Hepatocyte (in vitro differentiated cells): ENCODE measurements at places on chromosomes 1 and 21.
A peak's percentile ranks its signal among the peaks of the same experiment; 100 is the strongest.

GRCh38 chr1:40394491-40395172 lies 21.1 kb downstream of the SMAP2 start:
- H3K4me1 ChIP-seq, result peaks cover 18% of the 10 kb centered on the region
- H3K4me3 ChIP-seq, result no peak overlapping the region
- H3K27me3 ChIP-seq, result no peaks in the 10 kb centered on the region

- DNase-seq, result no peak
- peaks cover 15% of the 10 kb centered on the region for H3K27me3 ChIP-seq
- no peaks in the 10 kb centered on the region for H3K36me3 ChIP-seq
- H3K4me3 ChIP-seq, result peak overlapping the region; percentile 60
- no peaks in the 10 kb centered on the region for H3K4me1 ChIP-seq
These were observed 898 bp upstream of the PTGS2 start for GRCh38 chr1:186681121-186681520.

GRCh38 chr1:78177708-78178270 lies 132.0 kb downstream of the GIPC2 start:
- H3K27ac ChIP-seq, result no peak overlapping the region
- H3K36me3 ChIP-seq, result no peaks in the 10 kb centered on the region
- DNase-seq, result no peak
- H3K4me1 ChIP-seq, result no peaks in the 10 kb centered on the region

GRCh38 chr1:8307628-8308027 lies 10.3 kb upstream of the SLC45A1 start:
- H3K27ac ChIP-seq, result no peak overlapping the region
- no peaks in the 10 kb centered on the region for H3K36me3 ChIP-seq
- DNase-seq, result no peak
- no peaks in the 10 kb centered on the region for H3K27me3 ChIP-seq
- H3K4me3 ChIP-seq, result no peak overlapping the region

DNA sequence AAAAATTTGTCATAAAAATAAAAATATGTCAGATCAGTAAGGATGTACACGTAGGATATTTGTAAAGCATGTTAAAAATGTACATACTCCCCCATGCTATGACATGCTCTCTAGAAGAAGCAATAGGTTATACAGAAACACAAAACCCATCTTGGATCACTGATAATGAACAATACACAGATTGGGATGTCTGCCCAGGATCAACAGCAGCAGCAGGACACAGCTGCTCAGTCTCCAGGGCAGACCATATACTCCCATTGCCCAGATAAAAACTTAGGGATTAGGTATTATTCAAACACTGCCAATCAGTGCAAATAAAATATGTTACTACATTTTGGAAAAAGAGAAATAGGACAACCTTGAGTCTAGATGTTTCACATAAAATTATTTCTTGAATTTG lies 39.0 kb downstream of the DAB1 start:
- H3K4me3 ChIP-seq, result no peak overlapping the region
- H3K27ac ChIP-seq, result peak overlapping the region; percentile 19
- H3K4me1 ChIP-seq, result peaks cover 11% of the 10 kb centered on the region
- no peaks in the 10 kb centered on the region for H3K36me3 ChIP-seq

- H3K4me1 ChIP-seq, result peaks cover 60% of the 10 kb centered on the region
- no peaks in the 10 kb centered on the region for H3K36me3 ChIP-seq
- peaks cover 9% of the 10 kb centered on the region for H3K27me3 ChIP-seq
- H3K4me3 ChIP-seq, result no peak overlapping the region
These were observed 9.8 kb upstream of the COL6A1 start for GRCh38 chr21:45971616-45972352.

GRCh38 chr21:43723648-43724047 lies 4.7 kb downstream of the PDXK start:
- DNase-seq, result peak; percentile 5
- no peaks in the 10 kb centered on the region for H3K27me3 ChIP-seq
- H3K27ac ChIP-seq, result no peak overlapping the region
- H3K4me1 ChIP-seq, result peaks cover 30% of the 10 kb centered on the region
- H3K36me3 ChIP-seq, result no peaks in the 10 kb centered on the region

DNA sequence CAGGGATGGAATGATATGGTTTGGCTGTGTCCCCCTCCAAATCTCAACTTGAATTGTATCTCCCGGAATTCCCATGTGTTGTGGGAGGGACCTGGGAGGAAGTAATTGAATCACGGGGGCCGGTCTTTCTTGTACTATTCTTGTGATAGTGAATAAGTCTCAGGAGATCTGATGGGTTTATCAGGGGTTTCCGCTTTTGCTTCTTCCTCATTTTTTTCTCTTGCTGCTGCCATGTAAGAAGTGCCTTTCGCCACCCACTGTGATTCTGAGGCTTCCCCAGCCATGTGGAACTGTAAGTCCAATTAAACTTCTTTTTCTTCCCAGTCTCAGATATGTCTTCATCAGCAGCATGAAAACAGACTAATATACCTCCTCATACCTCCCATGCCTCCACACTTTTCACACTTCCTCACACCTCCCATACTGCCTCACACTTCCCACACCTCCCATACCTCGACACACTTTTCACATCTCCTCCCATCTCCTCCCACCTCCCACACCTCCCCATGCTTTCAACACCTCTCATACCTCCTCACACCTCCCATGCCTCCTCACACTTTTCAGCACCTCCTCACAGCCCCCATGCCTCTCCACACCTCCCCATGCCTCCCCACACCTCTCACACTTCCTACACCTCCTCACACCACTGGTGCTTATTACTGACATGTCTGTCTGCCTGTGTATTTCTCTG lies 21.3 kb downstream of the GPR137B start:
- H3K4me1 ChIP-seq, result peaks cover 2% of the 10 kb centered on the region
- no peak for DNase-seq
- H3K4me3 ChIP-seq, result no peak overlapping the region

- H3K27me3 ChIP-seq, result no peaks in the 10 kb centered on the region
- DNase-seq, result peak; percentile 48
- peaks cover 27% of the 10 kb centered on the region for H3K4me1 ChIP-seq
- no peak overlapping the region for H3K4me3 ChIP-seq
These were observed 4.1 kb downstream of the UQCRHL start for GRCh38 chr1:15803380-15803779.

- no peak overlapping the region for H3K27ac ChIP-seq
- H3K27me3 ChIP-seq, result no peaks in the 10 kb centered on the region
- H3K4me1 ChIP-seq, result no peaks in the 10 kb centered on the region
These were observed 541.3 kb downstream of the PTBP2 start for GRCh38 chr1:97262842-97263241.

- H3K4me1 ChIP-seq, result peaks cover 33% of the 10 kb centered on the region
- peak; percentile 50 for DNase-seq
- peak overlapping the region; percentile 70 for H3K27ac ChIP-seq
- no peaks in the 10 kb centered on the region for H3K36me3 ChIP-seq
- H3K27me3 ChIP-seq, result no peaks in the 10 kb centered on the region
These were observed 64.4 kb upstream of the LAPTM5 start for GRCh38 chr1:30822006-30822405.

- H3K36me3 ChIP-seq, result no peaks in the 10 kb centered on the region
- H3K4me1 ChIP-seq, result no peaks in the 10 kb centered on the region
- no peak overlapping the region for H3K27ac ChIP-seq
These were observed 590.9 kb downstream of the AJAP1 start for GRCh38 chr1:5245348-5245747.

- no peak overlapping the region for H3K4me3 ChIP-seq
- peaks cover 21% of the 10 kb centered on the region for H3K4me1 ChIP-seq
- peak overlapping the region; percentile 49 for H3K27ac ChIP-seq
- H3K27me3 ChIP-seq, result no peaks in the 10 kb centered on the region
These were observed 12.4 kb downstream of the EPB41 start for GRCh38 chr1:28926629-28927265.

- H3K27me3 ChIP-seq, result no peaks in the 10 kb centered on the region
- H3K4me3 ChIP-seq, result no peak overlapping the region
- no peak for DNase-seq
- no peaks in the 10 kb centered on the region for H3K4me1 ChIP-seq
- no peaks in the 10 kb centered on the region for H3K36me3 ChIP-seq
These were observed 20.6 kb downstream of the VWA5B1 start for GRCh38 chr1:20311289-20311688.

DNA sequence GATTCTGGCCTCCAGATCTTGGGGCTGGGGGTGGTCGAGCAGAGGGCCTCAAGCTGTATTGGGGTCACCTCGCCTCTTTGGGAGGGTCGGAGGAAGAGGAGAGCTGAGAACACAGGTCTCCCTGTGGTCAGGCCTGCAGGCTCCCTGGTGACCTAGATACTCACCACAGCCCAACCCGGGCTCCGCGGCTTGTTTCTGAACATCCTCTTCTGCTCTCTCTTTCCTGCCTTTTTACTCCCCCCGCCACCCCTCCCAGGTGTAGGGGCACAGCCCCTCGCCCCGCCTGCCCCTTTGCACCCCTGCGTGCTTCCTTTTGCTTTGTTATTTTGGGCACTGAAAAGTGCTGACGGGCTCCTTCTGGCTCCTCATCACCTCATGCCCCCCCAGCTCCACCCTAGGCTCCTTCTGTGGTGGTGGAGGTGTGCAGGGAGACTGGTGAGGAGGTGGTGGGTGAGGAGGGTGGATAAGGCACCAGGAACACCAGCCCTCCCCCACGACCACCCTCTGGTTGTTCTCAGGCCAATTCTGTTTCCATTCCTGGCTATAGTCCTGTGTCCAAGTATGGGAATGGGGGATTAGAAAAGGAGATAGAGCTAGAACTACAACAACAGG lies 10.6 kb upstream of the LINGO4 start:
- no peak overlapping the region for H3K4me3 ChIP-seq
- DNase-seq, result no peak
- H3K4me1 ChIP-seq, result no peaks in the 10 kb centered on the region
- no peaks in the 10 kb centered on the region for H3K36me3 ChIP-seq
- H3K27ac ChIP-seq, result no peak overlapping the region
- H3K27me3 ChIP-seq, result no peaks in the 10 kb centered on the region

DNA sequence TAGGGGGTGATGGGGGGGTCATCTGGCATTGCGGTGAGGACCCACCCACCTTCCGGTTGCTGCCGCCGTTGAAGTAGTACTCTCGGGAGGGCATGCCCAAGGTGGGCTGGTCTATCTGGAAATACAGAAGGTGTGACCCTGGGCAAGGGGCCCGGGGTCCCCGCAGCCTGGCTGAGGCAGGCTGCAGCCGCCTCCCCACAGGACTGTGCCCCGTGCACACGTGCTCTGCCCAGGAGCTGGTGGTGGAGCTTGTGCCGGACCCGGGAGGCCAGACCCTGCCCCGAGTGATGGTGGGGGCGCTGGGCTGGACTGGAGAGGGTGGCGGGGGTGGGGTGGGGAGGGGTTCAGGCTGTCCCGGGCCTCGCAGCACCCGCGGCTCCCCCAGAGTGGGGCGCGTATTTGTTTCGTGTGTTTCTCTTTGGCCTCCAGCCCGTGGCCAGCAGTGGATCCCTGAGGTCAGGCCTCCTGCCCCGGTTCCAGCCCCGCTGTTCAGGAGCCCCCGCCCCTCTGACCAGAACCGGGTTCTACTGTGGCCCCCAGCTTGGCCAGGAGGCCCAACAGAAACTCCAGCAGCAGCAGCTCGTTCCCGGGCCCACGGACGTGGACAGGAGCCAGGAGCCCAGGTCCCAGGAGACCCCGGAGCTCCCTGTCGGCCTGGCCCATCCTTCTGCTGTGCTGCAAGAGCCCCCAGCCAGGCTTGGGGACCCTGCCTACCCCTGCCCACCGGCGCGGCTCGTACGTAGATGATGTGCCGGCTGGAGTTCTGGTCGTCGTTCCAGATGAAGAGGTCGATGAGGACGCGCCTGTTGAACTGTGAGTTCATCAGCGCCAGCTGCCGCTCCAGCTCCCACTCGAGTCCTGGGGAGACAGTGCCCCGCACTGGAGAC lies 19.2 kb downstream of the PRXL2B start:
- H3K36me3 ChIP-seq, result no peaks in the 10 kb centered on the region
- H3K4me1 ChIP-seq, result peaks cover 3% of the 10 kb centered on the region
- no peak for DNase-seq
- no peak overlapping the region for H3K4me3 ChIP-seq
- H3K27me3 ChIP-seq, result no peaks in the 10 kb centered on the region

- peaks cover 27% of the 10 kb centered on the region for H3K4me1 ChIP-seq
- no peaks in the 10 kb centered on the region for H3K27me3 ChIP-seq
- no peak overlapping the region for H3K4me3 ChIP-seq
- H3K27ac ChIP-seq, result peak overlapping the region; percentile 90
- H3K36me3 ChIP-seq, result no peaks in the 10 kb centered on the region
These were observed 6.4 kb downstream of the MYOM3 start for GRCh38 chr1:24105368-24106160.

DNA sequence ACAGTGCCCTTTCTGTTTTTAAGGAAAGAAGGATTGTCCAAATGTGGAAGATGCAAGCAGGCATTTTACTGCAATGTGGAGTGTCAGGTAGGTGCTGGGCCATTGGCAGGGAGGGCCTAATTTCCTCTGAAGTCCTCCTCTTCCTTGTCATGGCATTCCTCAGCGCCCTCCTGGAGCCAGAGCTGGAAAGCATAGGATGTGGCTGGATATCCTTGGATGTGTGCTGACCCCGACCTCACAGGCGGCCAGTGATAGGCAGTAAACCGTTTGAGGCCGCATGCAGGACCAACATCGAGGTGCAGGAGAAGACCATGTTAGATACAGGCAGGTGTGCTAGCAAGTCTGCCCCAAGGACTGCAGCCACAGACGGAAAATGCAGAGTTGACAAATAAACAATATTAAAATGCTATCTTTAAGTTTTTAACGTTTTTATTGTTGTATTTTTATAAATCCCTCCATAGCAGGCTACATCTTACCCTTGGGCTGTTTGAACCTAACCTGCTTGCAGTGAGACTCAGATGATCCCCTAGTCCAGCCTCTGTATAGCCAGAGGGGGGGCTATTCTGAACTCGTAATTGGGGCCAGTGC lies 24.3 kb downstream of the SMYD2 start:
- no peak for DNase-seq
- no peaks in the 10 kb centered on the region for H3K4me1 ChIP-seq
- no peaks in the 10 kb centered on the region for H3K27me3 ChIP-seq
- no peak overlapping the region for H3K4me3 ChIP-seq

GRCh38 chr1:173406783-173407230 lies 70.3 kb upstream of the PRDX6 start:
- no peaks in the 10 kb centered on the region for H3K4me1 ChIP-seq
- no peaks in the 10 kb centered on the region for H3K36me3 ChIP-seq
- no peak overlapping the region for H3K27ac ChIP-seq
- H3K27me3 ChIP-seq, result no peaks in the 10 kb centered on the region
- no peak overlapping the region for H3K4me3 ChIP-seq

- no peaks in the 10 kb centered on the region for H3K36me3 ChIP-seq
- DNase-seq, result no peak
- no peak overlapping the region for H3K4me3 ChIP-seq
These were observed 5.4 kb downstream of the TACSTD2 start for GRCh38 chr1:58571616-58572015.

DNA sequence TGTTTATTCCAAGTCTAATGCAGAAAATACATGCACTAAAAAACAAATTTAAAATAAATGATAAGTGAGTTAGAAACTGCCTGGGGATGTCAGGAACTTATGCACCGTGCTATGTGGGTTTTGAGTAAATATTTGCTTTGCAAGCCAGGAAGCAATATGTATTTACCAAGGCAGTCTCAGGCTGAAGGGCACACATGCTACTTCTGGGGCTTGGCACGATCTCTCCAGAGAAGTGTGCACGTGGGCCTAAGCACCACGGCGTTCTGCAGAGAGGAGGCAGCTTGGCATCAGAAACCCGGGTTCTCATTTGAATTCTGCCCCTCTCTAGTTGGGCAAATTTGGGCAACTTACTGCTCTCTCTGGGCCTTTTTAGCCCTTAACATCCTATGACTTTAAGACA lies 72.6 kb upstream of the ROR1 start:
- H3K36me3 ChIP-seq, result no peaks in the 10 kb centered on the region
- DNase-seq, result peak; percentile 34

- H3K4me1 ChIP-seq, result no peaks in the 10 kb centered on the region
- DNase-seq, result no peak
- no peaks in the 10 kb centered on the region for H3K36me3 ChIP-seq
- no peaks in the 10 kb centered on the region for H3K27me3 ChIP-seq
These were observed 168.7 kb downstream of the CAMTA1 start for GRCh38 chr1:6953907-6954364.
